ENCODE measurements at places on chromosomes 6 and 20.

DNA sequence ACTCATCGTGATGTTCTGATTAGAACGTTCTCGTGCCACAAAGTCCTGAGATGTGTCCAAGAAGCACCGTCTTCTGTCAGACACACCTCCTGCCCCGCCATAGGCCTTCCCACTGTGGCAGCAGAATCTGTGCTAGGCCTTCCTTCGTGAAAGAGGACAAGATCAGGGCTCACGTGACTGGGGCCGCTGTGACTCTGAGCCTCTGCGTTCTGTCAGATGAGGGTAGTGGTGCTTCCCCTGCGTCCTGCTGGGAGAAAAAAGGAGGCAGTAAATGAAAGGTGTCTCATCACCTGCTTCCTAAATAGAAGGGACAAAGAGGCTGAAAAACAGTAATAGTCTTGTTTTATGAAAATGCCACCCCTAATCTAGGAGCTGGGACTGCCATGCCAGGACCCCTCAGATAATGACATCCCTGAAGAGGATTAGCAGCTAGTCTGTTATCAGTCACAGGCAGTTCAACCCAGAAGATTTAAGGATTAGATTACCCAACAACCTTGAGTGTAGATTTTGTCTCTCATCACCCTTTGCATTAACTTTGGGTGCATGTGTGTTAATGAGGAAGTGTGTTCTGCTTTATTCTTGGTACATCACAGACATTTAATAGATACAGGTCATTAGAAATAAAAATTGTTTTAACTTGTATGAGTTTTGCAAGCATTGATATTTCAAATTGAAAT is 4.1 kb downstream of the DNAJC5 start:
- DNase-seq = no peak

DNA sequence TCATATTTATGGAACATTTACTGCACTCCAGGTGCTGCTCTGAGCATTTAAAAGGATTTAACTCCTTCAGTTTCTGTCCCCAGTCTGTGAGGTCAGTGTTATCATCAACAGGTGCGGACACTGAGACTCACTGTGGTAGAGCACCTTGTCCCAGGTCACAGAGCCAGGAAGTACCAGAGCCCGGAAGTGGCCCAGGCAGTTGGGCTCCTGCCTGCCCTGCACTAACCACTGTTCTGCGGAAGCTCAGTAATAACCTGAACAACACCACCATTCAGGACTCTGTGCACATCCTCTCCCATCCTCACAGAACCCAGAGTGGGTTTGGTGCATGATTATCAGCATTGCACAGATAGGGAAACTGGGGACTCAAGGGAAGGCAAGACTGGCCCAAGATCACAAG is 16.8 kb upstream of the SIRPG start:
- DNase-seq = no peak

- DNase-seq = no peak
These were observed 179.4 kb upstream of the PDE10A start for GRCh38 chr6:165842281-165842936.

DNA sequence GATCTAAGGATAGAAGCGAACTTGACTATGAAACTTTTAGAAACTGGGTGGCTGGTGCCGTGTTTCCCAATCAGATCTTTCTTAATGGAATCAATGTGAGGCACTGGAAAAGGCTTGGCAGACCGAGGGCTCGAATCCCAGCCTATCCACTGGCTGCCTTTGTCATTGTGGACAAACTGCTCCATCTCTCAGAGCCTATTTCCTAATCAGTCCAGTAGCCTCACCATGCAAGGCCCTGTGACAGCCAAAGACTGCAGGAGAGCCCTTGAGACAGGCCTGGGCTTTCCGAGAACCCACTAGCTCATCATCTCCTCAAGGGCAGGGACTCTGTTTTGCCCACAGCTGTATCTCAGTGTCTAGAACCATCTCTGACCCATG is 43.4 kb downstream of the SPDEF start:
- no peak for DNase-seq

DNA sequence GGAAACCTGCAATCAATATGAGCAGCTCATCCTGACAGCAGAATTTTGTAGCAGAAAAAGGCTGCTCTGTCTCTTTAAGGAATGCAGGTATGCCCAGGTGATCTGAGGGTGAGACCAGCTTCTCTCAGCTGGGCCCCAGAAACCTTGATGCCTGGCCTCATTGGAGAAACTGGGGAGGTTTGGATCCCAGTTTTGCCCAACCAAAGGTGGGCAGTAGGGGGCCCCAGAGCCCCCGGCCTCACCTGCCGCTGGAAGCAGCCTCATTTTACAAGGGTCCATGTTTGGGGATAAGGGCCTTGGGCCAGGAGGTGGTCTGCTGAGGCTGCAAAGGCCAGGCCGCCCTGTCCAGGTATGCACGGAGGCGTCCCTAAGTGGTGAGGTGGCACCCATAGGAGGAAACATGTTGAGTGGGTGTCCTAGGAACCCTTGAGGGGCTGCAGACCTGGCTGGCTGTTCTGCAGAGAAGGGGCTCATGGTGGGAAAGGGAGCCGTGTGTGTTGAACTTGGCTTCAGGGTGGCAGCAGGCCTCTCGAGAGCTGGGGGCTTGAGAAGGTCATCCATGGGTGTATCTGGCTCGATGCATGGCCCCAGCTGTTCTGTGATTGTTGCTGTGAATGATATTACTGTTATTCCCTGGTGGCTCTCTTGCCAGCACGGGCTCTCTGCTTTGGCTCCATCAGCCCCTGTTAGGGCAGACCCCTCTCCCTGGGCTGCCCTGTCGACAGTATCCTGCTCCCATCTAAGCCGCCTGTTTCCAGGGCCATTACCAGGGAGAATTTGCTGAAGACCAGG is 208.4 kb downstream of the CDH4 start:
- DNase-seq = no peak

- no peak for DNase-seq
These were observed 251.3 kb upstream of the PRND start for GRCh38 chr20:4470375-4470774.

GRCh38 chr6:41657131-41658094 is 19.1 kb downstream of the MDFI start:
- no peak for DNase-seq

GRCh38 chr6:117138425-117138824 is 126.9 kb upstream of the VGLL2 start:
- no peak for DNase-seq

DNA sequence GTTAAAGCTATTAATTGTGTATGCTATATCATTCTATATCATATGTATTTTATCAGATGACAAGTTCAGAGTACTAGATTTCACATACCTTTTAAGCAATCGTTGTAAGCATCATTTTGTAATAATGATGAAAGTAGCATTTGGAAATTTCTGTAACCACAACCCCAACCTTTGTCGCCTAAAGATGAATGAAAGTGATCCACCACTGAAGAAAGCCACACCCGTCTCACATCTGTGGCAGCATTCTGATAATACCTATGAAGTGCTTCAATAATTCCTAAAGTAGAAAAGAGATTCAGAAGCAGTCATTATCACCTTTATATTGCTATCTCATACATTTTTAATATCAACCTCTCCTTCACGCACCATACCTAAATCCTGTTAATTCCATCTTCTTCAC is 16.6 kb downstream of the ZUP1 start:
- no peak for DNase-seq
